Right renal cortex interstitium (tissue), 3 donors: ENCODE measurements at places on chromosomes 4 and X.

DNA sequence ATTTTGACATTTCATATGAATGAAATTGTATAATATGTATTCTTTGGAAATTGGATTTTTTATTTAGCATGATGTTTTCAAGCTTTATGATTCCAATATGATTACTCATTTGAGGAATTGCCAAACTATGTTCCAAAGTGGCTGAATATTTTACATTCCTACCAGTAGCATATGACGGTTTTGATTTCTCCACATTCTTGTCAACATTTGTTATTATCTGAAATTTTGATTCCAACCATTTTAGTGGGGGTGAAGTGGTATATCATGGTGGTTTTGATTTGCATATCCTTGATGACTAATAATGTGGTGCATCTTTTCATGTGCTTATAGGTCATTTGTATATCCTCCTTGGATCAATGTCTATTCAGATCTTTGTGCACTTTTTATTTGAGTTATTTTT, 2.6 kb upstream of the BEX1 start:
- DNase-seq: no peak

GRCh38 chr4:88110826-88111225, 47.6 kb downstream of the ABCG2 start:
- no peak for DNase-seq

DNA sequence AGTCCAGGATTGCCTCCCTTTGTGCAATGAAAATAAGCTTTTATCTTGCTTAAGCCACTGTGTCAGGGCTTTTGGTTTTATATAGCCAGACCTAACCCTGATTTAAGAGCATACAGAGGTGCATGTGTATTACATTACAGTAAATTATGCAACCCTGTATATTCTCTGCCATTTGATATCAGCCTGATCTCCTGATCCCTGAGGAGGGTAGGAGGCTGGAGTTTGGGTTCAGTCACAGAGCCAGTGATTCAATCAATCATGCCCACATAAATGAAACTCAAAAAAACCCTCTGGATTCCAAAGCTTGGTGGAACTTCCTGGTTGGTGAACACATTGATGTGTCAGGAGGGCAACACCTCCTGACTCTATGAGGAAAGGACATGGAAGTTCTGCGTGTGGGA, 7.3 kb upstream of the KLHL8 start:
- DNase-seq: no peak

GRCh38 chrX:11881485-11882170, 123.6 kb downstream of the MSL3 start:
- no peak for DNase-seq
